AG10803 (cell line): ENCODE measurements at places on chromosomes 4 and X.
A peak's percentile ranks its signal among the peaks of the same experiment; 100 is the strongest.

DNA sequence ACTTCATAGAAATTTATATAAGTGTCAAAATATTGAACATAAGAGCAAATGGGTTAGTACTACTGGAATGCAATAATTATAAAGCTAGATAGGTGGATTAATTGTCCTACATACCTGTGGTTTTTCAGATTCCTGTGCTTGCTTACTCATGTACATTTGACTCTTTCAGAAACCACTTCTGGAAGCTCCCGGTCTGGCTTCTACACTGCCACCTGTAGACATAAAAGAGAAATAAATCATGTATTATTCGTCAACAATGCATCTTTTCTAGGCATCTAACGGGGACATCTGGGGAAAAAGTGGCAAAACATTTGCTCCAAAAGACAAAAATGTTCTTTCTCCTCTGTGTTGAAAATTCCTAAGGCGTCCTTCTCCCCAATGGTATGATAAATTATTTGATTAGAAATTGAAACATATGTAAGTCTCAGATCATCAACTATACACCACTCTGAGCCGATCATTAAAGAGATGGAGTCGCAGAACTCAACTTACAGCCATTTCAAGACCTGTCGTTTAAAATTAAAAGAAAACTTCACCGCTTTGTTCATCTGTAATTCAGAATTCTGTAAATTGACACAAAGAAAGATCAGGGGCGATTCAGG lies 648.7 kb upstream of the DIPK2B start:
- DNase-seq: peak; percentile 87

- DNase-seq: peak; percentile 81
Observed at GRCh38 chr4:112270640-112271421, 14.9 kb downstream of the TIFA start.

GRCh38 chr4:75948822-75949444 lies 8.1 kb upstream of the NAAA start:
- DNase-seq: no peak

DNA sequence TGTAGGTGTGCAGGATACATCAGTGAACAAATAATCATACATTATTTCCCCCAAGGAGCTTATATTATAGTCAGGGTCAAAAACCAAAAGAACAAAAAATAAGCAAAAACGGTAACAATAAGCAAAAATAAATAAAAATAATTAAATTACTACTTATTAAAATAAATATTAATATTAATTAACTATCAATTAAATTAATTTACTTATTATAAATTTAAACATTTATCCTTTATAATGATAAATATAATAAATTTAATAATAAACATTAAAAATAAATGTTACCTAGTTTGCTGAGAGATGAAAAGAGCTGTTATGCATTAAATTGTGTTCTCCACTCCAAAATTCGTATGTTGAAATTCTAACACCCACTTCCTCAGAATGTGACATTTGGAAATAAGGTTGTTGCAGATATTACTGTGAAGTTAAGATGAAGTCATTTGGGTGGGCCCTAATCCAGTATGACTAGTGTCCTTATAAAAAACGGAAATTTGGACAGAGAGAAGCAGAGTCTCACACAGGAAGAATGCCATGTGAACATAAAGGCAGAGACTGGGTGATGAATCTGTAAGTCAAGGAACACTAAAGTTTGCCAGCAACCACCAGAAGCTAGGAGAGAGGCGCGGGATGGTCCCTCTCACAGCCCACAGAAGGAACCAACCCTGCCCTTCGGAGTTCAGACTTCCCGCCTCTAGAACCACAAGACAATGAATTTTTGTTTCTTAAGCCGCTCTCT lies 67.2 kb upstream of the IBSP start:
- peak; percentile 27 for DNase-seq

DNA sequence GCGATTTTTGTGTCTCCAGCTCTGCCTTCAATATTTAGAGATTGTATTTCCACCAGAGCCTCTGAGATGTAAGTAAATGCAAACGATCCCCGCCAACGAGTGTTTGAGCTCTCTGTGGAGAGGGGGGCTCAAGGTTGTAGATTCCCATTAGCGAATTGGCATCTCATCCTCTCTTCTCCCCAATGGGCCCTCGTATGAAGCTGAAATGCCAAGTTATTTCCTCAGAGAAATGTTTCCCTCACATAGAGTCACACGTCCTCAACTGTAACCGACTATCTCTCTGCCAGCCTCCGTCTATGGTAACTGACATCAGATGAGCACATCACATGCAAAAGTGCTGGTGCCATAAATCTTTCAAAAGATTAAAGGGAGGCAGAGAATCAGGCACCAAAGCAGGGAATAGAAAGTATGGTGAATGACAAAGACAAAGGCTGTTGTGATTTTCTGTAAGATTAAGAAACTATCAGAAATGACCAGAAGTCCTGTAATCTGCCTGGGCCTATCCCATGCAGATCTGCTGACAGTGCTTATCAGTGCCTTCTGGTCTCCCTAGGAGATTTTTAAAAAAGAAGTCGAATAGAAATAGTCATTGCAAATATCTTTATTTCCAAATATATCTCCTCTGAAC lies 157.1 kb downstream of the PDGFRA start:
- DNase-seq: no peak

DNA sequence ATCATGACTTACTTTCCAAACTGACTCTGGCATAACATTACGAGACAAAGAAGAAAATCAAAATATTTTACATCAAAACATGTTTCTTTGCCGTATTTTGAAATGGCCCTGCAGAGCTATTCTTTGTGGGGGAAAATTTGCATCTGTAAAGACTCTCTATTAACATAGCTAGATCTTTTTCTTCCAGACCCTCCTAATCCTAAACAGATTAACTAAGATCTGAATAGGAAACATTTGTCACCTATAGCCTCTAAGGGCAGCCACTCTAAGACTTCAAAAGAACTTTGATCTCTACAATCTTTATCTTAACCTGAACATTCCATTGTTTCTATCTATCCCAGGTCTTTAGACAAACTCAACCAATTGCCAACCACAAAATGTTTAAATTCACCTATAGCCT lies 176.6 kb upstream of the CENPE start:
- no peak for DNase-seq

DNA sequence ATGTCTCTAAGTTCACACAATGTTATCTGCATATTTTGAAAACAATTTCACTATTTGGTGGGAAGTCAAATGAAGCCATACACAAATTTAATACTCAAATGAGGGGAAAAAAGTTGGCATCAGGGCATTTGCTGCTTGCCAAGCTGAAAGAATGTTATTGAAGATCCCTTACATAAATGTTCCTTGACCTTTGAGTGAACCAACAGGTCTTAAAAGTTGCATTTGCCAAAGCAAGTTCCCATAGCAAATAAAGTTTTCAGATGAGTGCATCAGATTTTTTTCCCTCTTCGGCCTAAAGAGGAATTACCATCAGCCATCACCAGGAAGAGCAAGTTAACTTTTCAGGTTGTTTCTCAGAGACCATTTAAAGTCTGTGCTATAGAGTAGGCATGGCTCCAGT lies 115.9 kb downstream of the COX18 start:
- DNase-seq: no peak
